Right cardiac atrium (tissue), 5 donors: ENCODE measurements at places on chromosomes 4 and X.

- no peak for DNase-seq
These were observed 27.3 kb downstream of the NELFA start for GRCh38 chr4:1981251-1982058.

DNA sequence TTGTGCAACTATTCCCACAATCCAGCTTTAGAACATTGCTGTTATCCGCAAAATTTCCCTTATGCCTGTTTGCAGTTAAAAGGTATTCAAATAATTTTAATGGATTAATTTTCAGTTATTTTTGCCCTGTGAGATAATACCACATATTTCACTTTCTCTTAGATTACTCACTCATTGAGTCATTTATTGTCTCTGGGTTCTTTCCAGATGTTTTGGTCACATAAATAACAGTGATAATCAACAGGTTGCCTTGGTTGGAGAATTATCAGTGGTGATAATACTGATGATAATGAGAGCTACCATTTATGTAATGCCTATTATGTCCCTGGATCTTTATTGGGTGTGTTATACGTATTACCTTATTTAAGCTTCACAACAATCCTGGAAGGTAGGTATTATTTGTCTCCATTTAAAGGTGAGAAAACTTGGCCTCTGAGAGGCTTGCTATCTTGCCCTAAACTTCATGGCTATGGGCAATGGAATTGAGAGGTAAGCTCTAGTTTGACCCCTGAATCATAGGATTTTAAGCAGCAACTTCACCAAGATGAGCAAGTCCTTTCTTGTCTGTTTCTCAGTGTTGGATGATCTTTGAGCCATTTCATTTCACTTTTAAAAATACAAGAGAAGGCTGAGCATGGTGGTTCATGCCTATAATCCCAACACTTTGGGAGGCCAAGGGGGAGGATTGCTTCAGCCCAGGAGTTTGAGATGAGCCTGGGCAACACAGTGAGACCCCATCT lies 87.4 kb downstream of the KIT start:
- DNase-seq: no peak

- DNase-seq: no peak
These were observed 57.0 kb downstream of the XAGE2 start for GRCh38 chrX:52425775-52426174.

DNA sequence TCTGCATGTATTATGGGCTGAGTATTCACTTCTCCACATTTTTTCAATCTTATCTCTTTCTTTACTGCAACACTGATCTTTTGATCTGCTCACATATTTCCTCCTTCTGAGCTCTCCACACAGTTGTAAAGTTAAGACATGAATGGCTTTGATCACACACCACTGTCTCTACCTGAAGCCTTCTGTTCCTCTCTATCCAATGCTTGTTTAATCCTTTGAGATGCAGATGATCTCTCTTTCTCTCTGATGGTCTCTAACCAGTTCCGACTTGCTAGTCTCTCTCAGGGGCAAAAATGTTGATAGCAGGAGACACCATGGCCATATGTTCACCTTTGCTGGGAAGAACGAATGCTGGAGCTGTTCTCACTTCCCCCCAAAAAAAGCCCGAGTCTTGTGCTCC lies 162.4 kb downstream of the UNC5C start:
- no peak for DNase-seq

DNA sequence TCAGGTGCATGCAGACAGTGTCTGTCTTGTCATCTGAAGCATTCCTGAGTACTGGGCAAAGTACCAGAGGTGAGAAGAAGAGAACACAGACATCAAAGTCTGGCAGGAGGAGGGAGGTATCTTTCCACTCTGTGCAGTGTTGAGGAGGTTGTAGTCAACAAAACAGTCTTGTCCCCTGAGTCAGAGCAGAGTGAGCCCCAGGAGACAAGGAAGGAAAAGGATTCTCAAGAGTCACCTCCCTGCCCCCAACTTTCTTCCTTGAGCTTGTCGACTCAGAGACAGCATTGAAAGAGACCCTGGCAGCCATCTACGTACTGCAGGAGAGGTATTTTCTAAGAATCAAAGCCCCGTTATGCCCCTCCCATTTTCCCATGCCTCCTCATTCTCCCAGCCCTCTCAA lies 4.4 kb upstream of the SRPX start:
- DNase-seq: no peak

DNA sequence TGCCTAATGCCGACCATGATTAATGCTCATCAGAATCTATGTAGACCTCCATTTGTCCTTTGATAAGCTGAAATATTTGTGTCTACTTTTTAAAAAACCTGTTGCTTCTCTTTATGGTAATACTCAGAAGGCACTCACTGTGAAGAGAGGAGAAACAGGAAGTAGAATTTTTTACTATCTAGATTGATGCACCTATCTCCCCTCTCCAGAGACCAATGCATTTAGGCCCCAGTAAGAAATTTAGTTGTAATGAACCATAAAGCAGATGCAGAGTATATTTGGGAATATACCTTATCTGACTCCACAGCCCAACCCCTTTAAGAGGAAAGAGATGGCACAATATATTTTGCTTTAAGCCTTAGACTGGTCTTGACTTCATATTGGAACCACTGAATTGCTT lies 11.1 kb downstream of the TBL1X start:
- no peak for DNase-seq

- DNase-seq: no peak
These were observed 23.5 kb upstream of the SPINK2 start for GRCh38 chr4:56844802-56845580.

DNA sequence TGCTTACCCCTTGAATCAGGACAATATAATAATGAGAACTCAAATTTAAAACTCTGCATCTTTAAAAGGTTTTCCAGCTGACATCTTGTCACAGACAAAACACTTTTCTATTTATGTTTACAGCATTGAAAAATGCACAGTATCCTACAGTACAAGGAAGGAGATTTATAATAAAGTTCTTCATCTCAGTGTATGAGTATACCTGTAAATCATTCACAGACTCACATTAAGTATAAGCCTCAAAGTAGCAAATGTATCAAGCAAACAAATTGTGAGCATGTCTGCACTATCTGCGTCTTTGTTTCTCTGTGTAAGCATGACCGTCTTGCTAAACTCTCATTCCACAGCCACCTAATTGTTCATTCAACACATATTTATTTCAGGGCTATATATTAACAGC lies 52.8 kb downstream of the PPP1R2C start:
- no peak for DNase-seq

GRCh38 chr4:126568652-126569570 lies 1063.8 kb upstream of the INTU start:
- no peak for DNase-seq

DNA sequence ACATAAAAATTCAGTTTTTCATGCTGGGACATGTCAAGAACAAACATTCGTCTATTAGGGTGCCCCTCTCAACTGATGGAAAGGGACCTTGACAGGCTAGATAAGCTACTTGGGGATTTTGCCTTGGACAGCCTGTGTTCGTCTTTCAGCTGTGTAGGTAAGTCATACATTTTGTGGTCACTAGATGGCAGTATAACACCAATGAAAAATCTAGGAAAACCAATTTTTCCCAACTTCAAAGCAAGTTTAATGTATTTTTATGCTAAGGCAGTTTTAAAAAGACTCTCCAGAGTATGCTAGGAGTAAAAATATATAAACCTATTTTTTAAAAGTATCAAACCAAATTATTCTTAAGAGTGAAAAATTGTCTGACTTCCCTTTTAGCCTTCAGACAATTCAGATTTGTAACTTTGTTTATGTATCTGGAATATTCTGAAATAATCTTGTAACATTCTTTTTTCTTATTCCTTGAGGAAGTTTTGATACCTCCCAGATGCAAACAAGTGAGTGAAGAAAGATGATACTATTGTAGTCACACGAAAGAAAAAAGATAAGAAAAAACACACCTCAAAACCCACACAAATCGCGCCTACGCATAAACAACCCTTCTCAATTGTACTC lies 158.3 kb downstream of the CPE start:
- DNase-seq: no peak

DNA sequence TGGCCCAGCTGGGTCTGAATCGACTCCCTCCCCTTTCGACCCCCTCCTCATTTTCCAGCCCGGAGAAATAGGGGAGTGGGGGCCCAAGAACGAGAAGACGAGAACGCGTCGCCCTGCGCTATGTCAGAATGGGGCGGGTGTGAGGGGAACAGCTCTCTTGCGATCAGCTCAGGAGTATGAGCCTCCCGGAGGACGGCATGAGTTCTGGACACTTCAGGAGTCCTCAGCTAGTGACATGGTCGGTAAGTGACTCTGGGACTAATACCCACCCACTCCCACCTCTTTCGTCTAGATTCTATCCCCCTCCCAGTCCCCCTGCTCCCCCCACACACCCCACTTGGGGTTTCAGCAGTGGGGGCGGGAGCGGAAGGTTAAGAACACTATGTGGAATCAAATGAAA lies 944 bp downstream of the KLF8 start:
- no peak for DNase-seq

DNA sequence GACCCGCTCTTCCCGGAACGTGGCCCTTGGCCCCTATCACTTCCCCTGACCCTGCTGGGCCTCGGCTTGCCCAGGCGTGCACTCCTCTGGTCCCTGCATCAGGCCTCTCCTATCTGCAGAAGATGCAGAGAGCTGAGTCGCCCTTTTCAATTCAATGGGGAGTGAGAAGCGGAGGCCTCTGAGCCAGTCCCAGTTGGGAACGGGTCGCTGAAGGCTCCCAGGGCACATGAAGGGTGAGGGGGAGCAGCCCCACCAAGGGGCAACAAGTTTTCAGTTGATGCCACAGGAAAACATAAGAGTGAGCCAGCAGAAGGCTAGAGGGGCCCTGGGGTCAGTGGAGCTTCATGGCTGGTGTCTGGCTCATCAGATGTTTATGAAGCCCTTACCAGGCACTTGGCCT lies 17.1 kb downstream of the PSAPL1 start:
- DNase-seq: no peak

GRCh38 chrX:111372086-111372485 lies 39.9 kb downstream of the DCX start:
- DNase-seq: no peak

DNA sequence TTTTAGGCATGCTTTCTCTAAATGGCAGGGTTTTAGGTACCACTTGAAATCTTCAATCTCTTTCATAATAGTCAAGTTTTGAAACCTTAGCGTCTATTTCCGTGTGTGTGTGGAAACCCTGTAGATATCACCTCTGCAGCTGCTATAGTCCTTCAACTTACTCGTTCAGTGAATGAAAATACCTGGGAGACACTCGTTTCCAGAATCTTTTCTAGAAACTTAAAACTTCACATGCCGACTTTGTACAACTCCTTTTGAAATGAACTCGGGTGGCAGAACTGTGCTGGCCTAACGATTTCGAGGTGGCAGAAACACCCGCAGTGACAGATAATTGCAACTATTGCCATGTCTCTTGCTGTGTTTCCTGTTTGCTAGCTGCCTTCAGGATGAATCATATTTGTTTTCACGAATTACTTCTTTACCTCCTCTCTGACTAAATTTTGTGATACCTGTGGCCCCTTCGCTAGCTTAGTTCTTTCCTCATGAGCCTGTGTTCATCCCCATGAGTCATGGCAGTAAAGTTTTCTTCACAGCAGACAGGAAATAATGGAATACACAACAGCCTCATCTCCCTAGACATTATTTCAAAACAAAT lies 104.7 kb upstream of the SMIM10 start:
- no peak for DNase-seq

DNA sequence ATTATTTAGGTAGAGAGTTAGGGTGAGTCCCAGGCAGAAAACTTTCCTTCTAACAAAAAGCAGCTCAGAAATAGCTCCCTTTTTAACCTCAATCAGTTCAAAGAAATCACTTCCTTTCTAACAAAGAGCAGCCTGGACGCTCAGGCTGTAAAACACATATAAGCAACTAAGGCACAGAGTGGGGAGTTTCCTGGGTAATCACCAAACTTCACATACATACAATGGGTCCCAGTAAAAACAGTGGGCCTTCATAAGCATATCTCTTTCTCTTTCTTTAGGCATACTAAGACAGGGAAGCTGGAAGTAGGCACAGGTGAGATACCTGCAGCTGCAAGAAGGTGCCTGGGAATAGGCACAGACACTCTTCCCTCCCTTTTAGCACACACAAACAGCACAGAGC lies 4.9 kb upstream of the NAF1 start:
- DNase-seq: no peak

- DNase-seq: no peak
These were observed 10.3 kb upstream of the AKAP17A start for GRCh38 chrX:1581132-1581531.

DNA sequence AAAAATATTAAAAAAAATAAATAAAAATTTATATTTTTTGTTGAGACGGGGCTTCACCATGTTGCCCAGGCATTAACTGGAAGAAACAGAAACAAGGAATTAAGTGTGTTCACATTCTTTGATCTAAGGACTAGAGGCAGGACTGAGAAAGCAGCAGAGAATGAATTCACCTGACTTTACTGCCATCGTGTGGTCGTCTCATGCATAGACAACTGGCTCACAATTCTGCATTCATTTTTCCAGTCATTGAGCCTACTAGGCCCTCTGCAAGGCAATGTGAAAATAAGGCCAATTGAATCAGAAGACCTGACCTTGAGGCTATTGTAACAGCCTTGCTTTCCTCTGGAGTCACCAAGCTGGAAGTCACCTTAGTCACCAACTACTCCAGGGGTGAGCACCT lies 37.4 kb downstream of the LHFPL1 start:
- no peak for DNase-seq

- no peak for DNase-seq
These were observed 41.1 kb downstream of the DDIT4L start for GRCh38 chr4:100149190-100149589.

GRCh38 chr4:94814237-94814636 lies 56.5 kb downstream of the BMPR1B start:
- no peak for DNase-seq
